Mononuclear cell (primary cell): ENCODE measurements at places on chromosomes 1 and 21. TPM values are rescaled to one million over a fixed set of nuclear protein-coding genes. Genes with fewer than 3 reads are reported as not detected.

Gene TEX38
- total RNA-seq: not detected

Gene POLR3GL
- total RNA-seq: 12.7 TPM

Gene SLC45A3
- total RNA-seq: 2.0 TPM

Gene ITSN1
- 2.1 TPM for total RNA-seq

Gene INSRR
- total RNA-seq: not detected

Gene FALEC
- total RNA-seq: not detected

Gene KIF21B
- total RNA-seq: 41.1 TPM

Gene OLFM3
- total RNA-seq: 0.10 TPM

Gene LRRC3
- 0.31 TPM for total RNA-seq

Gene CD101
- total RNA-seq: 11.4 TPM

Gene MYOM3
- total RNA-seq: not detected

Gene IL24
- total RNA-seq: 0.10 TPM

Gene MTR
- 34.7 TPM for total RNA-seq

Gene SLC6A17
- total RNA-seq: 0.63 TPM

Gene SPRR5
- total RNA-seq: not detected

Gene C1orf87
- total RNA-seq: not detected

Gene LRIF1
- total RNA-seq: 3.3 TPM

Gene TMIGD3
- total RNA-seq: not detected

Gene F5
- 13.9 TPM for total RNA-seq

Gene ATP1A2
- total RNA-seq: 0.10 TPM

Gene RGS1
- total RNA-seq: 1,368 TPM

Gene SLC16A4
- not detected for total RNA-seq

Gene TRABD2B
- total RNA-seq: not detected

Gene FBXO2
- 2.6 TPM for total RNA-seq

Gene MATN1
- total RNA-seq: 1.6 TPM

Gene MROH9
- under 0.01 TPM for total RNA-seq

Gene BCAR3
- total RNA-seq: 1.4 TPM

Gene IKBKE
- 13.1 TPM for total RNA-seq

Gene OR2L2
- under 0.01 TPM for total RNA-seq

Gene SYDE2
- total RNA-seq: 10.7 TPM

Gene AGMAT
- total RNA-seq: 2.8 TPM

Gene NTNG1
- 1.6 TPM for total RNA-seq

Gene TMEM51
- 1.0 TPM for total RNA-seq

Gene ANXA9
- 0.10 TPM for total RNA-seq

Gene PRAMEF17
- total RNA-seq: not detected

Gene GJC2
- total RNA-seq: 0.84 TPM

Gene DENND2D
- total RNA-seq: 49.5 TPM

Gene SLC6A9
- not detected for total RNA-seq

Gene SYPL2
- total RNA-seq: not detected

Gene RCSD1
- total RNA-seq: 64.1 TPM

Gene DSTYK
- total RNA-seq: 16.3 TPM

Gene MAP10
- 1.0 TPM for total RNA-seq

Gene TLCD4
- 0.21 TPM for total RNA-seq

Gene PLA2G2A
- not detected for total RNA-seq

Gene C4BPA
- total RNA-seq: 0.10 TPM

Gene TMEM81
- 0.63 TPM for total RNA-seq

Gene ADAMTS4
- total RNA-seq: 0.21 TPM

Gene FCN3
- total RNA-seq: not detected

Gene LAD1
- not detected for total RNA-seq

Gene RAB3B
- under 0.01 TPM for total RNA-seq

Gene C1QTNF12
- total RNA-seq: 1.6 TPM

Gene AIRE
- total RNA-seq: 0.10 TPM

Gene CR1L
- total RNA-seq: 0.21 TPM
